ENCODE measurements at places on chromosomes 12 and 14.

DNA sequence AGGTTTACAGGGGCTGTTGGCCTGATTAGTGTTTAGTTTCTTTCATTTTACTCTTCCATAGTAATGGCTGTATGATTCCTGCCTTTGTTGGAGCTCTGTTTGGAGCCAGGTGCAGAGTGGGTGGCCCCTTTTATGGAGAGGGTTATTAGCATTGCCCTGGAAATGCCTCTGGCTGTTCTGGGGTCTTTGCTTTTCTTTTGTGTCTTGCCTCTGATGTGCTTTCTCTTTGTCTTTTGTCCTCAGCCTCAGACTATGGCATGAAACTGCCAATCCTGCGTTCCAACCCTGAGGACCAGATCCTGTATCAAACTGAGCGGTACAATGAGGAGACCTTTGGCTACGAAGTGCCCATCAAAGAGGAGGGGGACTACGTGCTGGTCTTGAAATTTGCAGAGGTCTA, 6.9 kb downstream of the MLEC start:
- no peak for DNase-seq

DNA sequence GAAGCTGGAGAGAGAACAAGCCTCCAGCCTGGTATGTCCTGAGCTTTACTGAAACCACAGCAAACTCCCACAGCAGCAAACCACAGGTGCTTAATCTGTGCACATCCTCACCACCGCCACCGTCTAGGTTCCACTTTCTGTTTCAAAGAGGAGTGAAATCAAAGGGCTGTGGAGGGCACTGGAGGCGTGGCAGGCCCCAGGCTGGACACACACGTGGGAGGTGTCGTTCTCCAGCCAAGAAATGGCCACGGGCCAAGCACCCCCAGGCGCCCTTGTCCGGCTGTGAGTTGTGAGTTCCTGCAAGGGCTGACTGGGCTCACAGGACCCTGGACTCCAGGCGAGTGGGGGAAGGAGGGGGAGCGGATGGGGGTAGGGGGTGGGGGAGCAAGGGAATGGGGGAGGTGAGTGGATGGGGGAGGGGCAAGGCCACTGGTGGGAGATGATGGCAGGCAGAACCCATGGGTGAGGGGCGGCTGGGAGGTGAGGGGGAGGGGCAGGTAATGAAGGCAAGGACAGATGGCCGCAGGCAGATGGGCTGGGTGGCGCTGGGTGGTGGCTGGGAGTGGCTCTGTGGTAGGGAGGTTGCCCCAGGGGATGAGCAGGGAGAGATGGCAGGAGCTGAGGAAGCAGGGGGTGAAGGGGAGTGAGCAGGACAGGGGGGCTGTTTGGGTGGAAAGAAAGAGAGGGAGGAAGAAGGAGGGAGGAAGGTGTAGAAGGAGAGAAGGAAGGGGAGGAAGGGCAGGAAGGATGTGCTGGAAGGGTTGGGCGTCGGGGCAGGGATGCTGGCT, 86.7 kb downstream of the NCOR2 start:
- no peak for DNase-seq

- no peak for DNase-seq
These were observed 148.4 kb downstream of the CHST11 start for GRCh38 chr12:104604995-104605675.

DNA sequence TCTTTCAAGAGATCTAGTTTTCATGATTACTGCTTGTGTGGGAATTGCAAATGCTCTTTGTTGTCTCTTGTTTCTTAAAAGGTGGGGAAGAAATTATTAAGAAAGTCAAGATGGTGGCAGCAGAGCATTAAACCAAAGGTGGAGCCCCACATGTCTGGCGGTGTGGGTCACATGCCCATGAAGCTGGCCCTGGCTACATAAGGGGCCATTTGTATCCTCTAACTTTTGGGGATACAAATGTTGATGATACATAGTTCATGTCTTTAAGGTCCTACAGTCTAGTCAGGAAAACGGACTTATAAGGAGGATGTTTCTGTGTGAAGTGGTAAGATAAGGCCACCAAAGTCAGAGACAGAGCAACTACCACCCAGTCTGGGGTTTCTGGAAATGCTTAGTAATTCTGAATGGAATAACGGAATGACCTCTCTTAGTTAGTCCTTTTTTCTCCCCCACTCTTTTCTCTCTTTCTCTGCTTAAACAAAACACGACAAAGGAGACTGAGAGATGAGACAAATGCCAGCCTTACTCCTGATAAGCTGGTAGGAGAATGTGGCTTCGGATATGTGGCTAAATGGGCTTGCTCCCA, 39.9 kb upstream of the PTHLH start:
- DNase-seq = no peak

GRCh38 chr14:86942936-86943335, 1050.0 kb downstream of the GALC start:
- no peak for DNase-seq

DNA sequence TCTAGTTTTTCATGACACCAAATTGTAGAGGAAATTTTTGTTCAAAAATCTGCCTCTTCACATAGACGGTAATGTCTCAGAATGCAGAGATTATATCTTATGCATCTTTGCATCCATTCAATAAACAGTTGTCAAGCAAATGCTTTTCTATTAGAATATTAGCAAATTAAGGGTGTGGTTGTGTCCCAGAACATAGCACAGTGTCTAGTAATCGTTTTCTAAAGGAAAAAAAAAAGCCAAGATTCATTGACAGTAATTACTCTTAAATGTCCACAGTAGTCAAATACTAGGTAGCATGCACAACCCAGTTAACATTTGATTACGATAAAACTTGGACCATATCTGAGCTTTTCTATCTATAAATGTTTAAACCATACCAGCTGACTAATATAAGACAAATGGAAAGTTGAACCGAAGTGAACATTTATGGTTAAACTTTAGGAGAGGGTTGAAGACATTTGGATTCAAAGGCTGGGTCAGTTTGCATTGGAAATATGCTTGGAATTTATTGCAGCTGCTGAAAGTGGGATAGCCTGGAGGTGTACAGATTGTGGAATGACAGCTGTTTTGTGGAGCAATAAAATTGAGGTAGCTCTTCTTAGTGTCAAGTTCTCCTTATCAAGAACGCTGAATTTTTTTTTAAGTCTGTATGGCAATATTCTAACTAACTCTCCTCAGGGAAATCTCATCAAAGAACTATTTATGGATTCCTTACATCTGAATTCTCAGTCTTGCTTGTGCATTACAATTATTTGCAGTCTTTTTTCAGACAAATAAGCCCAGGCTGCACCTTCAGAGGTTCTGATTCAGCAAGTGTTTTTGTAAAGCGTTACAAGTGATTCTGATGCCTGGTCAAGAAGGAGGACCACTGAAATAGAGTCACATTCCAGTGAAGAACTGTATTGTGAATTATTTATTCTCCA, 66.7 kb upstream of the ATP2B1 start:
- DNase-seq = no peak

GRCh38 chr12:117202556-117202955, 12.3 kb upstream of the FBXO21 start:
- DNase-seq = no peak

GRCh38 chr14:69610020-69610873, 1.1 kb upstream of the SUSD6 start:
- DNase-seq = no peak

DNA sequence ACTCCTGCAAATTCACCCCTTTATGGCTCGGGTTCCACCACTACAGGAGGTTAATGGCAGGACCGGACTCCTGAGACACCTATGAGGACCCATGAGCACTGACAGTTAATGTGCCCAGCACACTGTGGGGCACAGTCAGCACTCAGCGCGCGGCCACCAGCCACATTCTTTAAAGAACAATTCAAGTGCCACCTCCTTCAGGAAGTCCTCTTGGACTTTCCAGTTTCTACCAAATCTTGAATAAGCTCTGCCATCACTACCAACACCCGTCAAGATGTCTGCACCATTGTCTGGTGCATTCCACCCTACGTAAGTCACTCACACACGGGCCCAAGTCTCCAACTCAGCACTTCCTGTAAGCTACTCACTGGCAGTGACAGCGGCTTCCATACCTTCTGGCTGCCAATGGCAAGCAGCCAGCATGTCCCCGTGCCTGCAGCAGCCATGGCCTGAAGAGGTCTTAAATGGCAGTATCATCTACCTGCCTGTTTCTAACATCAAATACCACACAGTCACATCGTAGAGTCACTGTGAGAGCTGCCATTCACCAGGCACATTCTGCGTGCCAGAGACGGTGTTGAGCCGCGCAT, 48.5 kb downstream of the CDC42BPB start:
- no peak for DNase-seq

- no peak for DNase-seq
These were observed 8.0 kb upstream of the NRXN3 start for GRCh38 chr14:78162202-78162601.

- DNase-seq = no peak
These were observed at the start of gene PPP1R1A for GRCh38 chr12:54588110-54588889. TSS of gene PPP1R1A (minus strand) at chr12:54588659. CDS start at chr12:54588488, 171 bp downstream.

DNA sequence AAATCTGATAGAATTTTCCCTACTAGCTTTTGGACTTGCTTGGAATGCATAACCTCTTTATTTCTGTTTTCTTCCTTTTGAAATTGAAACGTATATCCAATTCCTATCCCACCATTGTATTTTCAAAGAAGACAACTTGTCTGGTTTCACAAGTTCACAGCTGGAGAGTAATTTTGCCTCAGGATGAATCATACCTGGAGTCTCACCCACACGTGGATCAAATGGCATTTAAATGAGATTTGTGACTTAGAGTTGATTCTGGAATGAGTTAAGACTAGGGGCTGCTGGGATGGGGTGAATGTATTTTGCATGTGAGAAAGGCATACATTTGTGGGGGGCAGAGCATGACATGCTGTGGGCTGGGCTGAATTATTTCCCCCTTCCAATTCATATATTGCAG, 516.5 kb upstream of the MGAT4C start:
- DNase-seq = no peak

DNA sequence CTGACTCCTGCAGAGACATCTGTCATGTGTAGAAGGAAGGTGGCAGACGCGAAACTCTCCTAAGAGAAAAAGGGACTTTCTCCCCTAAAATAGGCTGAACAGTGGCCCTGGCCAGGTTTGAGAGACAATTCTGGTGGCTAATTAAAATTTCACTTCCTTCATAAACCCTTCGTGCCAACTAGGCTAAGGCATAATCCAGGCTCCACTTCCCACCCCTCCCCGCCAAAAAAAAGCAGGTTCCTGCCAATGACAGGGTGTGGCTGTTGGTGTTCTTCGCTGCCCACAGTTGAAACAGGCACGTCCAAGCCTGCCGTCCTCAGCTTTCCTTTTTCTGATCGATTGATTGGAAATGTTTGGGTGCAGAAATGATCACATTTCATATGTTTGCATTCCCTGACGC, 144.6 kb downstream of the GCH1 start:
- DNase-seq = no peak
